Left hindlimb (tissue), 1 donor: ENCODE measurements at places on chromosomes 5 and 9.

DNA sequence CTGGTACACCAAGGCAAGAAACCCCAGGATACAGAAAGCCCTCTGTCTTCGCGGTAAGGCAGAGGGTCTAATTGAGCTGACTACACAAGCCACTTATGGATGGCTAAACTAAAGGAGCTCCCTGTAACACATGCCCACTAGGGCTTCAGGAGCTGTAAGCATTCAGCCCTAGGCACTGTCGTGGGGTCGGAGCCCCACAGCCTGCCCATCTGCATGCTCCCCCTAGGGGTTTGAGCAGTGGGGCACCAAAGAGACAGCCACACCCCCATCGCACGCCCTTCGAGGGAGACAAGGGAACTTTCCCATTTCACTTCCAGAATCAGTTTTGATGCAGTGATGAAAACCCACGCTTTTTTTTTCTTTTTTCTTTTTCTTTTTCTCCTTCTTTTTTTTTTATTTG is 11.0 kb upstream of the MTMR12 start:
- DNase-seq: no peak

- DNase-seq: no peak
Measured at GRCh38 chr9:31140316-31140715, 1244.1 kb upstream of the ACO1 start.

GRCh38 chr9:21030389-21031035 is 928 bp downstream of the HACD4 start:
- DNase-seq: no peak

GRCh38 chr5:43515678-43516048 is 715 bp upstream of the C5orf34 start:
- DNase-seq: no peak

DNA sequence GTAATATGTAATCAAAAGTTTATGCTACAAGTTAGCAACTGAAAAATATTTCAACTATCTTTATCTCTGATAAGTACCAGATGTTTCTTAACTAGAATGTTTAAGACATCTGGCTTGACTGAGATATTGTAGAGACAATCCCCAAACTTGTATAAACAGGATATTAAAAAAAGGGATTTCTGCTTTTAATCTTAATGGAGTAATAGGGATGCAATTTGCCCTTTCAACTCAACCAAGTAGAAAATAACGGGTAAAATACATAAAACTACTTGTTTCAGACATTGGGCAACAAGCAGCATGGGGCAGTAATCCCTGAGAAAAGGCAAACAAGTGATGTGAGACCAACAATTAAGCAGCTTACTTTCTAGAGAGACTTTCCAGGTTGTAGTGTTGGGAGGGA is 9.4 kb upstream of the ADAMTS12 start:
- DNase-seq: no peak
